Activated T-cell treated with anti-CD3 and anti-CD28 coated beads for 24 hours (primary cell): ENCODE measurements at places on chromosomes 4 and X.

- no peak for DNase-seq
Measured at GRCh38 chr4:73653695-73654106, 33.5 kb upstream of the RASSF6 start.

DNA sequence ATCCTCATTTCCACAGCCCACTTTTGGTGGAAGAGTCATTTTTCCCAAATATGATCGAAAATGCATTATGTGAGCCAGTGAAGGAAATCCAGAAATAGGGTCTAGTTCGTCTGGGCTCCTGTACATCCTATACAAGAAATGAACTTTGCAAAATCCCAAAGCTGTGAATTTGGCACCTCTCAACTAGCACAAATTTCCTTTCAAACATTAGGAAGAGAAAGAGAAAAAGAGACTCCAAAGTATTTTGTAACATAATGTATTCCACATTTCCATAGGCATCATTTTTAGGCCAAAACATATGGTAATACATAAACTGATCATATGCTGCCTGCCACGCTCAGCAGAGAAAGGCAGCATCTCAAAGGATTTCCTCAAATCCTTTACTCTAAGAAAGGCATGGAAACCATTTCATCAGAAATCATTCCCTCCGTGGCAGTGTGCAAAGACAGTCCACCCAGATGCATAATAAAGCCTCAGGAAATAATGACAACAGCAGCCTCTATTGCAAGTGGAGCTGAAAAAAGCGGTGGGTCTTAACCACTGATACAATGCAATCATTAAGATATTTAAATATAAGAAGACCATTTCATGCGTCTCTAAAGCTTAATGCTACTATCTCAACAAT lies 56.8 kb downstream of the ANOS1 start:
- DNase-seq, result no peak

DNA sequence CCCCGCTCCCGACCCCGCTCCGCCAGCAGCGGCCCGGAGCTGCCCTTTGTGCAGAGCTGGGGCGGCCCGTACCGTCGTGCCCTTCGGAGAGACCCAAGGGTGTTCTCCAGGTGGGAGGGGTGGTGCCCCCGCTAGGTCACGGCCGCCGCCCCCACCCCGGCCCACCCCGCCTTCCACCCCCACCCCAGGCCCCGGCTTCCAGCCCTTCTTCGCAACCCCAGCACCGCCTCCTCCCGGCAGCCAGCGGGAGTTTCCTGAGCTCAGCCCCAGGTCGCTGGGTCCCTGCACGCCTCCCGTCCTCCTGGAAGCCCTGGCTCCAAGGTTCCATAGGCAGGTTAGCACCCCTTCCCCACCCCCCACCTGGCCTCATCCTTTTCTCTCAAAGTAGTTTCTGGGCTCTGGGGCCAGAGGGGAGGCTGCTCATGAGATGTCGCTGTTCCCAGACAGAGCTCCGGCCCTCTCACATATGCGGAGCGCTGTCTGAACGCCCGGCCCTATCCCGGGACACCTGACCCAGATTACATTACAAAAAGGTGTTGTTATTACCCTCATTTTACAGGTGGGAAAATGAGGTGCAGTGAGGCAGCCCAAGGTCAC lies 25.2 kb upstream of the FGFR3 start:
- DNase-seq, result no peak

GRCh38 chr4:163613383-163613782 lies 118.9 kb downstream of the TMA16 start:
- DNase-seq, result no peak

DNA sequence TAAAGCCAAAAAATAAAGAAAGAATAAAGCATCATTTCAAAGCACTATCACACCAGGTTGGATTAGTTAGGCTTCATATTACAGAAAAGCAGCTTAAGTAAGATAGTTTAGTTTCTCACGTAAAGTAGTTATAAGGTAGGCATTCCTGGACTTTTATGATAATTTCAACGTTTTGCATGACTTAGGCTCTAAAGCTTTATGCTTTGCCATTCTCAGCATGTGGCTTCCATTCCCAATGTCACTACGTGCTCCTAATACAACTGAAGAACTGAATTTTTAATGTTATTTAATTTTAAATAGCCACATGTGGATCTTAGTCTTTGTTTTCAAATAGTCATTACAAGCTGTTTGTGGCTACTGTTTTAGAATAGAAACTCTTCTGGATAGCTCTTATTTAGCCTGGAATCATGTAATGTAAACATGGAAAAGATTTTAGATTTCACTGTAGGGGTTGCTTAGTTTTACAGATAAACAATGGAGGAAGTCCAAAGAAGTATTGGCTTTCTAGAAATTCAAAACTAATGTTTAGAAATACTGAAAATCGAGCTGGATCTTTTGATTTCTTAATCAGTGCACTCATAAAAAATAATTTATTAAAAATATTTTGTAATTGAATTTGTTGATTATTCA lies 710.0 kb downstream of the IL1RAPL1 start:
- DNase-seq, result no peak

DNA sequence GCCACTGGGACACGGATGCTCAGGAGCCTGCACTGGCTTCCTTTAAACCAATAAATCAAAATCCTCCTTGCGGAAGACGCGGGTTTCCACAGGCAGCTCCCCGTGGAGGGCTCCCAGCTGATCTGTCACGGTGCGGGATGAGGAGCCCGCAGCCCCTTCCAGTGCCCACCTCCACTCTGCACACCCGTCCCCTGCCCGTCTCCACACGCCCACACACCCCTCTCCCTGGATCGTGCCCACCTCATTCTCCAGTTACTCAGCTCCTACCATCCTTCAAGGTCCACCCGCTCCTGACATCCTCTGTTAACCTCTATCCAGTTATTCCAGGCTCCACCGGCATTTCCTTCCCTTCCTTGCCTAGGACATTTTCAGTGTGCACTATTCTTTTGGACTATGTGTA lies 895.9 kb downstream of the TRIML1 start:
- DNase-seq, result no peak

- DNase-seq, result no peak
Measured at GRCh38 chr4:1380368-1381151, 25.7 kb downstream of the NKX1-1 start.
